ENCODE measurements at places on chromosomes 7 and 10.

DNA sequence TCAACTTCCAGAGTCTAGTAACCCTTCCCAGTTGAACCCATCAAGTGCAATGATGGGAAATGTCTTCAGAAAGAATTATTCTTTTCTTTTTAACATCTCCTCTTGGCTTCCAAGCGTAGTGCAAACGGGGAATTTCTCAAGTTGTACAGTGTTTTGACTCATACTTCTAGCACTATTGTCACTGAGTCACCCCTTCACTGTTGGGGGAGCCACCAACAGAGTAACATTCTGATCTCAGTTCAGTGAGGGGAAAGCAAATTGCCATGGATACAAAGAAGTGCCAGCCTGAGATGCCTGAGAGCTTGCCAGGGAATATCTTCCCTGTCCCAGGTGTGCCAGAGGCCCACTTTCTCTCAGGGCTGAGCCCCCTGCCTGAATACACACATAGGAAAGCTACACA lies 31.0 kb downstream of the CYP3A5 start:
- no peak for DNase-seq

- DNase-seq, result no peak
These were observed 111.1 kb downstream of the CPED1 start for GRCh38 chr7:121099572-121099971.

GRCh38 chr7:132655131-132655727 lies 79.0 kb upstream of the PLXNA4 start:
- DNase-seq, result no peak

DNA sequence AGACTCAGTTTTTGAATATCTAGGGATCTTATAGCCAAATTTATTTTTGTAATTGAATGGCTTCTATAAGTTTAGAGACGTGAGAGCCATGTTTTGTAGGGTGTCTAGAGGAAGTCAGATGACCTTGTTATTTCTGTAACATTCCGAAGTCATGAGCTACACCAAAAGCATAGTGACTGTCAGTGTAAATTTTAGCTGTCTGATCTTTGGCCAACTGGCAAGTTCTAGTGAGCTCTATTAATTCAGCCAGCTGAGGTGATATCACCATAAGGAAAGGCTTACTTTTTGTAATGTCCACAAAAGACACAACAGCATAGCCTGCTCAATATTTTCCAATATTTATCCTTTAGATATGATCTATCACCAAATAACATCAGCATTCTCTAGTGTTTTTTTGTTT lies 9.9 kb upstream of the NT5C3A start:
- DNase-seq, result no peak

GRCh38 chr7:37145682-37146081 lies 303.0 kb downstream of the ELMO1 start:
- no peak for DNase-seq
